Activated CD4-positive, alpha-beta T cell treated with anti-CD3 and anti-CD28 coated beads for 36 hours (primary cell): ENCODE measurements at places on chromosomes 16 and 17.

GRCh38 chr16:68420366-68420942, 27.9 kb downstream of the SMPD3 start:
- DNase-seq, result no peak

DNA sequence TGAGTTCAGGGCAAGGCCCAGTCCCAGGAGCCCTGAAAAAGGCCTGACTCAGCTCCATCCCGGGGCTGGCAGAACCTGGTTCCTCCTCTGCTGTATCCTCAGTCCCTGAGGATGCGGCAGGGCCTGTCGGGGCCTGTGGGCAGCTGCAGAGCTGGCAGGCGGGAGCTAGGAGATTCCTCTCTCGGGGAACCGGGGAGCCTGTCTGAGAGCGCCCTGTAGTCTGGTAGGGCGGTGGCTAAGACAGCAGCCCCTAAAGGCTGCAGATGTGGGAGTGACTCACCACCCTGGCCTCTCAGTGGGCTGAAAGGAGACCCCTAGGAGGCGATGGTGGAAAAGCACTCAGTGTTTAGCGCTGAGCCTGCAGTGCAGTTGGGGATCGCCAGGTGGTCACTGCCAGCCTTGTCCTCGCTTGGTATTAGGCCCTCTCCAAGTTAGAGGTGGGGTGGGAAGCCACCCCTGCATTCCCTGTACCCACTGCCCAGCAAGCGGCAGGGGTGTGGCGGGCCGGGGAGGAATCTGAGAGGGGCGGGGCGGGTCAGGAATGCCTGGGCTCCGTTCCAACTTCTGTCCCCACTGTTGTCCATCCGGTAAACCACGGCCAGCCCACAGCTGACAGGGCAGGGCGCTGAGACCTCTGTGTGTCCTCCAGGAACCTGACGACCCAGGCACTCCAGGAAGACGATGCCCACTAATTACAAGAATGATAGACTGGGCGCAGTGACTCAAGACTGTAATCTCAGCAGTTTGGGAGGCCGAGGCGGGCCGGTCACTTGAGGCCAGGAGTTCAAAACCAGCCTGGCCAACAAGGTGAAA, 29.5 kb upstream of the CDH1 start:
- DNase-seq, result no peak

- no peak for DNase-seq
These were observed 2.5 kb upstream of the STARD3 start for GRCh38 chr17:39634384-39634871.

DNA sequence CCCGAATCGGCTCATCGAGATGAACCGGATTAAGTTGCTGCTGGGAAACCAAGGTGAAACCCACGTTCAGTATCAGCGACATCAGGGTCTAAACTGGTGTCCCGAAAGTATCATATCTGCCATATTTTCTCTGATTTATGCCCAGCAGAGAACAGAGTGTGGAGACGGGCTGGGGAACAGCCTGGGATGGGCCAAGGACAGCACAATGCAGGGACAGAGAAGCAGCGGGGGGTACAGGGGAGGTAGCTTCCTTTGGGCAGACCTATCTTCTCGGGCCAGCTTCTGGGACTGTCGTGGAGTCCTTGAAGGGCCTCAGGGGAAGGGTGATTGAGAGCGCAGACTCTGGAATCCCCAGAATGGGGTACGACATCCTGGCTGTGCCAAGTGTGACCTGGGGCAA, 17.5 kb upstream of the MLKL start:
- DNase-seq, result no peak

GRCh38 chr17:70265471-70265870, 96.1 kb downstream of the KCNJ2 start:
- DNase-seq, result no peak

DNA sequence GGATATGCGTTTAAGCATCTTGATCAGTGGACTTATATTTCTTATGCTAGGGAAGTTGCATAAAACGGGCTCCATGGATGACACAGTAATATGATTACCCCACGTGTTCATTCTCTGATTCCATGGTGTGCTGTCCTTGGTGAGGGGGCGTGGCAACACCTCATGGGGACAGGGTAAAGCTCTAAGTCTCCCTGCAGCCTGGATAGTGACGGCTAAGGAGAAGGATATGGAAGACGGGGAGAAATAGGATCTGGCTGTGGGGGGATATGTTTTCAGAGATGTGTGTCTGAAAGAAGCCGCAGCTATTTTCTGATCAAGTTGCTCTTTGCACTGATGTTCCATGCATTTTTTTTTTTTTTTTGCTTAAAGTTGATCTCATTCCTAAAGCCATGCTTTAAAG, 84.3 kb downstream of the MARCHF10 start:
- DNase-seq, result no peak
